ENCODE measurements at places on chromosomes 3 and 15.

- no peak for DNase-seq
Measured at GRCh38 chr3:58260733-58261132, 23.1 kb downstream of the ABHD6 start.

- DNase-seq, result no peak
Measured at GRCh38 chr3:76063811-76064210, 278.5 kb upstream of the ZNF717 start.

DNA sequence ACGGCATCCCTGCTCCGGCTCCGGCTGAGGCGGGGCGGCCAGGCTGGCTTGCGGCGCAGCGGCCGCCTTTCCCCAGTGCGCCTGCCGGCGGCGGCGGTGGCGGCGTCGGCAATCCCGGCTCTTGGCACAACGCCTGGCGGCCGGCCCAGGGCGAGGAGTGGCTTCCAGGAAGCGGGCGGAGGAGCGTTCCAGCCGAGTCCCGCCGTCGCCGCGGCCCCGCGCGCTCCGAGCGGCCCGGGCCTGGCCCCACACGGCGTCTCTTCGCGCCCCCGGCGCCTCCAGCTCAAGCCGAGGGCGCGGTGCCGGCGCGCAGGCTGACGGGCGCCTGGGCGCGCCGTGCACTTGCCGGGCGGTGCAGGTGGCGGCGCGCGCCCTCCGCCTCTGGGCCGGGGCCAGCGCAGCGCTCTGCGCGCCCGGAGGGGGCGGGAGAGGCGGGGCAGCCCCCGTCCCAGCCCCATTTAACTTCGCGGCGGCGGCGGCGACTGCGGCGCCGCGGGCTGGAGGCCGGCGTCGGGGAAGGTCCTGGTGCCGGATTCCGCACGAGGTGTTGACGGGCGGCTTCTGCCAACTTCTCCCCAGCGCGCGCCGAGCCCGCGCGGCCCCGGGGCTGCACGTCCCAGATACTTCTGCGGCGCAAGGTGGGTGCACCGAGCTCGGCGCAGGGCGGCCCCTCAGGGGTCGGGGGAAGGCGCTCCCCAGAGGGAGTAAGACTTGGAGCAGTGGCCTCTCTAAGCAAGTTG is at the start of gene ADAMTSL3:
TSS of gene ADAMTSL3 (plus strand) at position 485 of the 740 bp plus-strand sequence. CDS start 1,639 bp downstream, outside the sequence.
- DNase-seq, result no peak

- no peak for DNase-seq
Measured at GRCh38 chr3:49411535-49411967, 225 bp downstream of the RHOA start.

- DNase-seq, result no peak
Measured at GRCh38 chr3:170584585-170585007, 1.3 kb downstream of the SLC7A14 start.

- no peak for DNase-seq
Measured at GRCh38 chr3:23219117-23219516, 16.0 kb downstream of the UBE2E2 start.

DNA sequence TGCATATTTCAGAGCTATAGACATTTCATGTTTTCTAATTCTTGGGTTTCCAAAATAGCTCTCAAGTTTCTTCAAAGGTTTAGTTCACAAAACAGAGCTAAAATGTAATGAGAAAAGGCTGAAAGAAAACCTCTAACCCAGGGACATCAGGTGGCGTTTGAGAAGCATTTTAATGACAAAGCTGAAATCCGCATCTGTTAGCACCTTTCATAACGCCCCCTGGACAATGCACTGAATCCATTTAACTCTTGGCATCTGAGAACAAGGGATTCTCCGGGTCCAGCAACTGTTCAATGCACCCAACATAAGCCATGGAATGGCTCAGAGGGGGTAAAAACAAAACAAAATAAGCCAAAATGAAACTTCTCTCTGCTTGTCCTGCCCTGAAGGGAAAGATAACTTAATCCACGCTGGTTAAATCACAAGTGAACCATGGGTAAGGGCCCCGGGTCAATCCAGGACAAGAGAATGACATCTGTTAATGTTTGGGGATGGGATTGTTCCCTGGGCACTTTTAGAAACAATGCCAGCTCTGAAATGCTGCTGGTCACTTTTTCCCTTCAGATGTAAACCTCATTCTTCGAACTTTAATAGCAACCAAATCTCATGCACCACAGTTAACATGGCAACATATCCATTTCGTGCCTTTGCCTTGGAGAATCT is 466.2 kb upstream of the ADAMTS9 start:
- no peak for DNase-seq

DNA sequence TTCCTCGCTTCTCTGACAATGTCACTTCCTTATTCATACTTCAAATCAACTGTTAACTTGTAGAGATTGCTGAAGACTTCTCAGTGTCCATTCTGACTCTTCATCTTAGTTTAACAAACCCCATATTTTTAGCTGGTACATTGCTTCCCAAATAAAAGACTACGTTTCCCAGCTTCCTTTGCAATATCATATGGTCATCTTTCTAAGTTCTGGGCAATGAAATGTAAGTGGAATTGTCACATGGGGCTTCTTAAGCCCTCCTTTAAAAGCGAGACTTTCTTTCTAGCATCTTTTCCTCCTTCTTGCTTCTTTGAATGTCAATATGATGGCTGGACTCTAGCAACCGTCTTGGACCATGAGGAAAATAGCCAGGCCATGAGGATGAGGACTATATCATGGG is 239.0 kb downstream of the ZNF621 start:
- DNase-seq, result no peak

GRCh38 chr3:105938806-105939205 is 70.0 kb upstream of the CBLB start:
- no peak for DNase-seq

DNA sequence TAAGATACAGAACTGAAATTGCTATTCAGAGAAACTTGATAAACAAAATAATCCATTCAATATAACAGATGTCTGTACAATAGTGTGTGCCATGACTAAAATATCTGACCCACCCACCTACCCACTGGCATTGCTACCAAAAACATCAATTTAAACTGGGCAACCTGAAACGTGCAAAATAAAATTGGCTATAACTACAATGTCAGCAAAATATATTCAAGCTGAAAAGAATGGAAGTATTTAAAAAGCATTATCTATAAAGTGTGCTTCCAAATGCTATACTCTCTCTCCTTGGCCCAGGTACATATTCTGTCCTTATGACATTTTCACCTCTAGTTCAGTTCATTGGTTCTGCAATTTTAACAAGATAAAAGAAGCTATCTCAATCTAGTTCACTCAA is 379.6 kb upstream of the ATP11B start:
- DNase-seq, result no peak

- DNase-seq, result no peak
Measured at GRCh38 chr3:196288141-196288460, 575 bp upstream of the PCYT1A start.

GRCh38 chr15:99429681-99430081 is 136.1 kb upstream of the MEF2A start:
- no peak for DNase-seq

DNA sequence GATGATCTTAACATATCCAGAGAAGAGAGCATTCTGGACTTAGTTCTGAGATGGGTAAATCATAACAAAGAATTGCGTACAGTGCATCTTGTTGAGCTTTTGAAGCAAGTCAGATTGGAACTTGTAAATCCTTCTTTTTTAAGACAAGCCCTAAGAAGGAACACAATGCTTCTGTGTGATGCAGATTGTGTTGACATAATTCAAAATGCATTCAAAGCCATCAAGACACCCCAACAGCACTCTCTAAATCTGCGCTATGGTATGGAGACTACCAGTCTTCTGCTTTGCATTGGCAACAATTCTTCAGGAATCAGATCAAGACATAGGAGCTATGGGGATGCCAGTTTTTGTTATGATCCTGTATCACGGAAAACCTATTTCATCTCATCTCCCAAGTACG is 8.6 kb downstream of the KBTBD12 start:
- DNase-seq, result no peak

GRCh38 chr15:70406617-70407335 is 309.1 kb upstream of the TLE3 start:
- DNase-seq, result no peak

DNA sequence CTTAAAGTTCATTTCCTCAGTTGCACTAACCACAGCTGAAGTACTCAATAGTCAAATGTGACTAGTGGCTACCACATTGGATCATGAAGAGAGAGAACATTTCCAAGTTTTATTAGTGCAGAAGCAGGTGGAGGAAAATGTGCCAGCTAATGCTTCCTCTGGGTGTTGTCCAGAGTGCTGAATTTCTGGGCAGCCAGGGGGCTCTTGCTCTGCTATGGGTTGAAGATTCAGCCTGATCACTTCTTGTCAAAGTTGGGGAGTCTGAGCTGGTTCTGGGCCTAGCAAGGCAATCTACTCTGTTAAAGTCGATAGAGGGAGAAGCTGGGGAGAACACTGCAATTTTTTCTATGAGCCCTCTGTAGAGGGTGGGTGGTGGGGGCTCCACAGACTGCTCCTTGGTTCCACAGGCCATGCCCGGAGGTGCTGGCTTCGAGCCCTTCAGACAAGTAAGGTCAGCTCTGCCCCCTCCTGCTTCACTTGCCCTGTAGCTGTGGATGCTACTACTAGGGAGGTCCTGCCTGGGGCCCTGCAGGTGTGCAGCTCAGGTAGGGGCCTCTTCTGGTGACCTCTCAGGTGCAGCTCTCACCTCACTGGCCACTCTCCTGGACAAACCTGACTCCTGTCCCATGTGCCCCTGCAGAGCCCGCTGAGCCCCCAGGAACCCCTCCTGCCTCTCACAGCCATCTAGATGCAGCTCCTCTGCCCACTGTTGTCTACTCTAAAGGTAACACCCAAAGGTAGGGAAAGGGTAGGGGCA is 8.2 kb downstream of the ALG3 start:
- DNase-seq, result no peak

- DNase-seq, result no peak
Measured at GRCh38 chr3:197338586-197338985, 40.2 kb upstream of the DLG1 start.

DNA sequence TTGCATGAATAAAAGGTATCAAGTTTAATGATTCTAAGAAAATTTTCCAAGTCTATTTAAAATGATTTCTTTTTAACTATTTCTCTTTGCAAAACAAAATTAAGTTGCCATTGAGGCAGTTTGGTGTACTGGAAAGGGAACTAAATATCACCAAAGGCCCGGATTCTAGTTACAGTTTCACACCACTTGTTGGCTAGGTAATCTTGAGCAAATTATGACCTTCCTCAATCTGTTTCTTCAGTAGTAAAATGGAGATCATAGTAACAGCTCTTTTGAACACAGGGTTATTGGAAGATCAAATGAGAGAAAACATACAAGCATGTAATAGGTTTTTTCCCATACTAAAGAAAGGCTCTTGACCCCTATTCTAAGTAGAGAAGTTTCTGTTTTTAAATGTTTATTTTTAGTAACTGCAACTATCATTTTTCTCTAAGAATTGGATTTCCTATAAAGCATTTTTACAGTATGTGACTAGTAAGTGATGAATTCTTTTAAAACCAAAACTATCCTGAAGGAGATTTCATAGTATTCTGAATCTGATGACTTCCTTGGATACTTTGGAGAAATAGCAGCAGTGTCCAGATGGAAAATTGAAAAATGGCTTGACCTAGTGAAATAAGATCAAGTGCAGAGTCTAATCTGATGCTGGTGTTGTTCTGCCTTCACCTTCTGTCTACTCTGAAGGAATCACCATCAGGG is 15.7 kb downstream of the SCAANT1 start:
- DNase-seq, result no peak

DNA sequence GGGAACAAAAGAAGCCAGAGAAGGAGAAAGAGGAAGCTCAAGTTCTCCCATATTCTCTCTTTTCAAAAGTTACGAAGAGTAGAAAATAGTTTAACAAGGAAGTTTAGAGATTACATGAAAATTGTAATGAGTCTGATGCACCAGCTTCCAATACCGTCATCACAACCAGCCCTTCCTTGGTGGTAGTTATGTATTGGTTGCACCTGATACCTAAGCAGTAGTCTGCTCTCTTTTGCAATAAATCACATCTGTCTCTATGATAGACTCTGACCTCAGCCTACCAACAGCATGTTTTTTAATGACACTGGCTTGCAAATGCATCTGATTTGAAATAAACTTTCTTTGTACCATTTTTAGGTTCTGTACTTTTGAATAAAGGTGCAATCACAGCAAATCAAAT is 575.8 kb downstream of the FHIT start:
- DNase-seq, result no peak

GRCh38 chr3:12471241-12471640 is 13.0 kb upstream of the TSEN2 start:
- DNase-seq, result no peak

DNA sequence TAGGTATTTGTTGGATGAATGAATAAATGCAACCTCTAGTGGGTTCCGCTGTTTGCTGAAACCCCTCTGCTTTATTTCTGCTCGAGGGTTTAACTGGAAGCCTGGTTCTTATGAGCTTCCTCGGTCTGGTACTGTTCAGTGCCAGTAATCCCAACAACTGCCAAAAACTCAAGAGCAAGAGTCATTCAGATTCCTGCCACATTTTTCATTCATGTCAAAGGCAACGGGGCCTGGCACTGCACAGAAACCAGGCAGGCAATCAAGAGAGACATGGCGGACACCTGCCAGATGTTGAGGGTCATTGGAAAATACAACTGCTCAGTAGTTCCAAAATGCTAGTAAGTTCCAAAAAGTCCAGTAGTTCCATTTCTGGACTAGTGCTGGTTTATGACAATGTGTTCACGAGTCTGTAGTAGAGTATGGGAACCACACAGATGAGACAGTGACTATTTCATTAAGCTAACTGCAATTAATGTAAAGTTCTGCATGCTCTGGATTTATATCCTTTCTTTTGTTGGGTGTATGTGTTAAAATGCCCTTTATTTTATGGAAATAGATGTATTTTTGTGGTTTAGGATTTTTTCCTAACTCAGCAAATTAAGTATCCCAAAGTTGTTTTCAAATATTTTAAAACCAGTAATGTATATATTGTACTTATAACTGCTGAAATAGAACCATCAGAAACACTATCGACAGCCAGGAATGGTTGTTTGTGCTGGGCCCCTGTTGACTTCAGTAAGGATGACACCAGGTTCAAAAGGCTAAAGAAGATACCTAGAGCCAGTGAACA is 22.7 kb upstream of the TMEM41A start:
- DNase-seq, result no peak

GRCh38 chr3:129182390-129183185 is 1.1 kb downstream of the CNBP start:
- DNase-seq, result no peak

- no peak for DNase-seq
Measured at GRCh38 chr3:179309225-179310078, 13.4 kb upstream of the ZNF639 start.
